ENCODE measurements at places on chromosomes 6 and 20. TPM values are rescaled to one million over a fixed set of nuclear protein-coding genes. Genes with fewer than 3 reads are reported as not detected.

GRCh38 chr6:147909640-147910039 is 401.1 kb downstream of the SAMD5 start:
- no peak for DNase-seq
- H3K27ac ChIP-seq: no peak overlapping the region
- H3K27me3 ChIP-seq: no peaks in the 10 kb centered on the region
- H3K4me1 ChIP-seq: no peaks in the 10 kb centered on the region
- H3K36me3 ChIP-seq: no peaks in the 10 kb centered on the region
- H3K4me3 ChIP-seq: no peak overlapping the region

DNA sequence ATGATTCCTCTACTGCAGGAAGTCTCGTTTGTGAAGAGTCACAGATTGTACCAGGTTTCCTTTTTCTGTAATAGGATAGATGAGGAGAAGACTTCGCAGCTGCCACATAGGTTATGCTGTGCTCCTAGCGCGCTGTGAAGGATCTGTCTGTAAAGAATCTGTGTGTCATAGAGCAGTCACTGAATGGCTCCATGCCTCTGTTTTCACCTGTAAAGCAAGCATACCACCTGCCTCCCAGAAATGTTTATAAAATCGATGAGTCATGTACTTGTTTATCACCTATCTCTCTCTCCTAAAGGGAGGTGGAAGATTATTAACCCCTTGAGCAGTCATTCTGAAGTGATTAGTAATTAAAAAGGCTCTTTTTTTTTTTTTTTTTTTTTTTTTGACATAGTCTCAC is 86.6 kb downstream of the TFAP2B start:
- no peaks in the 10 kb centered on the region for H3K27me3 ChIP-seq
- no peak for DNase-seq
- no peak overlapping the region for H3K27ac ChIP-seq

Gene TTPAL
- 17.4 TPM for total RNA-seq

- H3K36me3 ChIP-seq: no peaks in the 10 kb centered on the region
- DNase-seq: no peak
- no peak overlapping the region for H3K27ac ChIP-seq
- no peaks in the 10 kb centered on the region for H3K4me1 ChIP-seq
- H3K27me3 ChIP-seq: peaks cover 6% of the 10 kb centered on the region
These were observed 13.2 kb upstream of the CST4 start for GRCh38 chr20:23702021-23702420.

GRCh38 chr6:167119670-167120582 is 3.0 kb upstream of the CCR6 start:
- no peak overlapping the region for H3K4me3 ChIP-seq
- peak overlapping the region; percentile 11 for H3K27ac ChIP-seq
- H3K4me1 ChIP-seq: peaks cover 19% of the 10 kb centered on the region

All from naive thymus-derived CD8-positive, alpha-beta T cell (primary cell).